ENCODE measurements at places on chromosomes 12 and 14.

DNA sequence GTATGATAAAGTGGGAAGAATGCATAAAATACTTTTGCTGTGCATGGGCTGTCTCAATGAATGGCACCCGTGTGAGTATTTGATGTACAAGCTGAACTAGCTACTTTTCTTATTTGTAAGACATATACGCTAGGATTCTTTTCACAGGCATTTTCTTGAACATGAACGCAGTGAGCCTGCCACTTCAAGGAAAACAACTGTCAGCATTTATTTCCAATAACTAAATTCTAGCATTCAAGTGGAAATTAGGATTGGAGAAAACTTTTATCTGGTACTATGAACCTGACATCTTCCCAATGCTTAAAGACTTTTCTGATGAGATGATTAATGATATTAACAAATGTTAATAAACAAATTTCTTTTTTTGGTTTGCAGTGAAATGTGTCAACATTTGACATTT is 45.7 kb downstream of the UTP20 start:
- no peak for DNase-seq

DNA sequence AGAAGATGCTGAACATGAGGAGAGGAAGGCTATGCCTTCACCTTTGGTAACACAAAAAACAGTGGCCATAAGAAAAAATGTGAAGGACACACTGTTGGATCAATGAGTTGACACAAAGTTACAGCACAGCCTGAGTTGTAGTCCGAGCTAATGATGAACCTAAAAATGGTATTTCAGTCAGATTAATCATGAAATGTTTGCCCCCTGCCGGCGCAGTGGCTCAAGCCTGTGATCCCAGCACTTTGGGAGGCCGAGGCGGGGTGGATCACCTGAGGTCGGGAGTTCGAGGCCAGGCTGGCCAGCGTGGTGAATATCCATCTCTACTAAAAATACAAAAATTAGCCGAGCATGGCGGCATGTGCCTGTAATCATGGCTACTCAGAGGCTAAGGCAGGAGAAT is 1.3 kb upstream of the CAPRIN2 start:
- no peak for DNase-seq

GRCh38 chr12:31362759-31363415 is 36.9 kb upstream of the SINHCAF start:
- no peak for DNase-seq

- DNase-seq, result no peak
These were observed 135.7 kb downstream of the MED13L start for GRCh38 chr12:116141833-116142162.

DNA sequence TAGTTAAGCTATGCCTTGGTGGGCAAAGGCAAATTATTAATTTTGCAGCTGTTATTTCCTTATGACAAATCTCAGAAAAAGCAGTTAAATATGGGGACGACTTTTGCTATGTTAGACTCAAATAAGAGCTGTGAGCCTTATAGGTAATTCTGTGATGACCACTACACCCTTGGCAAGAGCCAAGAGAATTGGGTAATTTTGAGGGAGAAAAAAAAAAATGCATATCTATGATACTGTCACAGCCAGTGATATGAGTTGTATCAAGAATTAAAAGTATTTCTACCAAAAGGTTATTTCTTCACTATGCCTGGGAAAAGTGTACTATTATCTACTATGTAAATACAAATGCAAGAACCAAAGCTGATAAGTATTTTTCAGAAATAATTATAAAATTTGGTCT is 43.9 kb downstream of the SCAF11 start:
- no peak for DNase-seq

GRCh38 chr12:24198070-24198469 is 248.6 kb upstream of the SOX5 start:
- no peak for DNase-seq

GRCh38 chr12:21971344-21971743 is 30.1 kb upstream of the ABCC9 start:
- no peak for DNase-seq

- DNase-seq, result no peak
These were observed 1.1 kb downstream of the EML1 start for GRCh38 chr14:99794151-99794780.

GRCh38 chr14:96104469-96105057 is 65.4 kb downstream of the C14orf132 start:
- peak; percentile 59 for DNase-seq

GRCh38 chr12:92012691-92013090 is 133.0 kb downstream of the BTG1 start:
- DNase-seq, result no peak
